ENCODE measurements at places on chromosomes 13 and 19.
A peak's percentile ranks its signal among the peaks of the same experiment; 100 is the strongest.

DNA sequence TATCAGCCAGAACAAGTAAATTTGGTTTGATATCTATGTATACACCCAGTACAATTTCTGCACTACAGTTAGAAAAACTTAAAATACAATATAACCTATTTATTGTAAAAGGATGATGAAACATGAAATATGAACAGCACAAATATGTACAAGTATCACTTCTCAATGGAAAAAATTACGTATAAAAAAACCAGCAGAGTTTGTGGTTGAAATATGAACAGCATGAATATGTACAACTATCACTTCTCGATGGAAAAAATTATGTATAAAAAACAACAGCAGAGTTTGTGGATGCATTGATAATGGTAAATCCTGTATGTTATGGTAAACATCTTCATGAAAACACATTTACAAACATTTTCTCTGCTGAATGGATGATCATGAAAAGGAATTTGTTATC, 32.4 kb upstream of the CEACAM21 start:
- DNase-seq, result no peak

DNA sequence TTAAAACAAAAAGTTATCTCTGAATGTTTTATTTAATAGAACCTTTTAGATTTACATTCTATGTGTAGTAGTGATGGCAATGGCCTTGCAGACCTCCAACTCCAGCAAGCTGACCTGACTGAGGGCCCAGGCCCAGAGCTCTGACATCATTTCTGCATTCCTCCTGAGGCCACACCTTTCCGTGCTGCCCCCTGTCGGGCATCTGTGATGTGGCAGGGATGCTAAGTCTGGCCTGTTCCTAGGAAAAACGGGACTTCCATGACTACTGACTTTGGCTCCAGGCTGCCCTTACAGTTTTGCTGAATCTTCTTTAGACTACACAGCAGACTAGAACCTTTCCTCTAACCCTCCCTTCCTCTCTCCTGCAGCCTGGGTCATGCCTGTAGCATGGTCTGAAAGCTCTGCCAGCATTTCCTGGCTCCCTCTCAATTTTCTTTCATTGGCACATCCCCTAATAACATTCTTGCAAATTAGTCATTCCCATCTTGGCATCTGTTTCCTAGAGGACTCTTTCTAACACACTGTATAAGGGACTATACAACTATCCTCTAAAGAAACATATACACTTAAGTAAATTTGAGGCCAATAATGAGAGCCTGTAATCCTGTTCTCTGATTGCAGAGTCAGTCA, 249.1 kb downstream of the GPC5 start:
- no peak for DNase-seq

DNA sequence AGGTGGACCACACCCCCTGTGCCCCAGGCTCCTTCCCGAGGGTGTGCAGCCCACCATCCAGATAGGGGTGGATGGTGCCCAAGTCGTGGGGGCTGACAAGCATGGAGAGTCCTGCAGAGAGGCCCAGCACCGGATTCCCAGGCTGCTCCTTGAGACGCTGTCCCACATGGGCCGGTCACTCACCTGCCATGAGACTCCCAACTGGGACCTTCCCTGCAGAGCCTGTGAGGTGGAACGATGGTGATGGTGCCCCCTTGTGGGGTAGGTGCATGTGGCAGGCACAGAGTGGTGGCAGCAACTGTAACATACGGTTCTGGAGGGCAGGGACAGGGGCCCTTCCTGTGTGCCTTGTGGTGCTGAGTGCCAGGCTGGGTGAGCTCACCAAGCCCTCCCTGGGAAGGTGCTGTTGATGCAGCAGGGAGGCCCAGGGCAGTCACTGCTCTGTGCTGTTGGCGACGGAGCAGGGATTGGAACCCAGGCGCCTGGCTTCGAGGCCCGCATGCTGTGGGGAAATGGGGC, 33.1 kb downstream of the PPP1R37 start:
- peak; percentile 54 for DNase-seq

DNA sequence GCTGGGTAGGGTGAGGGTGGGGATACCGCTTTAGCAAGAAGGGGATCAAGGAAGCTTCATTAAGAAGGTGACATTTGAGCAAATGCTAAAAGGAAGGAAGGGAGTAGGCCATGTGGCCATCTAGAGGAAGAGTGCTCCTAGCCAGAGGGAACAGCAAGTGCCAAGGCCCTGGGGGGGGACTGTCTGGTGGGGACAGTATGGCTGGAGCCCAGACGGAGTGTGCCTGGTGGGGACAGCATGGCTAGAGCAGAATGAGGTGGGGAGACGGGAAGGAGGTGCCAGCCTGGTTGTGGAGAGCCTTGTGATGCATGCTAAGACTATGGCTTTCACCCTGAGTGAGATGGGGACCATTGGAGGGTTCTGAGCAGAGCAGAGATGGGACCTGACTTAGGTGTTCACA, 2.1 kb upstream of the TGFB1 start:
- no peak for DNase-seq

DNA sequence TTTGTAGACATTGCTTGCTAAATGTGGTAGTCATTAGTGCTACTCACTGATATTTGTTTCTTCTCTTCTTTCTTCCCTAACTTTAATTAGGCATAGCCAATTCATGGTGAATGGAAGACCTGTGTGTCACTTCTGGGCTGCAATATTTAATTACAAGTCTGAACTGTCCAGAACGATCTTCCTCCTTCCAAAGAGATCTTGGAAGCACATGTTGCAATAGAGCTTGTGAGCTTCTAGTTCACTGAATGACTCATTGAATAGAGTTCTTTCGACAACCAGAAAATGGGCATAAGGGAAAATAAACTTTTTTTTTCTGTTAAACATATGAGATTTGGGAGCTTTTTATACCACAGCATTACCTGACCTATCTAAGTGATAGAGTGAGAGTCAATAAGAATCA, 1264.6 kb downstream of the PCDH9 start:
- DNase-seq, result no peak

DNA sequence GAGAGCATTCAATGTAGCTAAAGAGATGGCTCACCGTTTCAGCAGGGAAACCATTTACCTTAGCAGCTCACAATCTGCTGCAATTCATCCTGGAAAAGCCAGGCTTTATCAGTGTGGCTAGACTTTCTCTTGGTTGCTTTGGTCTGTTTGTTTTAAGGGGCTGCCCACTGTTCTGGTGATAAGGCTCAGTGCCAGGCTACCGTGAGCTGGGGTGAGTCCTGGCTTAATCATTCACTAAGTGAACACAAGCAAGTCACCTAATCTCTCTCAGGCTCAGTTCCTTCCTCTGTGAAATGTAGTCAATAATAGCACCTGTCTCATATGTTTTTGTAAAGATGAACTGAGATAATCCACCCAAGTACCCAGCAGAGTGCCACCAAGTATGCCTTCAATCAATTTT, 229.0 kb downstream of the TEX29 start:
- DNase-seq, result no peak

- no peak for DNase-seq
Measured at GRCh38 chr19:13917888-13918406, 11.9 kb downstream of the CC2D1A start.

DNA sequence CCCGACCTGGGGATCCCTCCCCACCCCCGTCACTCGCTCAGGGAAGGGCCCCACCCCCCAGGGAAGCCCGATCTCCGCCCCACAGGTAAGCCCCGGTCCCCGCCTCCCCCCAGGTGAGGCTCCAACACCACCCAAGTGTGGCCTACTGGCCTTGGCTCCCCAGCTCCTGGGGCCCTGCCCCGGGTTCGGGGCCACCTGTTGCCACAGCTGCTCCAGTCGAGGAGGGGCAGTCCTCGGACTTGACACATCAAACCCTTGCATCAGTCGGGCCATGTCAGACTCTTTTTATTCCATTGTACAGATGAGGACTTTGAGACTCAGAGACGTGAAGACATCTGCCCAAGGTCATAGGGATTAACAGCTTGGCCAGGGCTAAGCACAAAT, 512 bp downstream of the CC2D1A start:
- no peak for DNase-seq

- no peak for DNase-seq
Measured at GRCh38 chr13:107587681-107588080, 627.7 kb downstream of the LIG4 start.

GRCh38 chr13:33509642-33510229, 224.2 kb upstream of the STARD13 start:
- DNase-seq, result no peak

- DNase-seq, result no peak
Measured at GRCh38 chr13:55517312-55517711, 1623.4 kb upstream of the PRR20A start.

- DNase-seq, result no peak
Measured at GRCh38 chr13:114258589-114258988, 22.8 kb upstream of the UPF3A start.

DNA sequence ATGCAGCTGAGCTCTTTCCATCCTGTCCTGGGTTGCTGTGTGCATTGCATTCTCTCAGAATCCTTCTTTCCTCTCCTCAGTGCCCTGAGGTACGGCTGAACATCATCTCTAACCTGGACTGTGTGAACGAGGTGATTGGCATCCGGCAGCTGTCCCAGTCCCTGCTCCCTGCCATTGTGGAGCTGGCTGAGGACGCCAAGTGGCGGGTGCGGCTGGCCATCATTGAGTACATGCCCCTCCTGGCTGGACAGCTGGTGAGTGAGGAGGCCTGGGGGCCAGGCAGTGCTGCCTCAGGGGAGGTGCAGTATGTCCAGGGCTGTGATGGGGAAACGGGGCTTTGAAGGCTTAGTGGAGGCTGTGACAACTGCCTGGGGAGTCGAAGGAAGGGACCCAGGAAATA, 29.8 kb downstream of the PPP2R1A start:
- DNase-seq, result no peak

DNA sequence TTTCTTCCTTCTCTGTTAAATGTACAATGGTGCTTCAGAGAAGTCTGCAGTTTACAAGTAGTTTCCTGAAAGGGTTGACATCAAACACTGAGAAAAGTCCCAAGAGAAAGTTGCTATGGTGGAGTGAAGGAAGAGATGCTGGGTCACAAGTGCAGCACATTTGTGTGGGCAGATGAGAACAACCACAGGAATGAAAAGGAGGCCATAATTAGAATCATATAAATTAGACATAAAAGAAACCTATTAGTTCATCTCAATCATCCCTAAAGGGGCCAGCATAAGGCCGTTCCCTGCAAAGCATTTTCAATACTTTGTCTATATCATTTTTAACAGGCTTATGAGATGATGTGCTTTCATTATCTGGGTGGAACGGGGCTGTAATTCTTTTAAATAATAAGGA, 359.2 kb downstream of the IRS2 start:
- DNase-seq, result no peak

DNA sequence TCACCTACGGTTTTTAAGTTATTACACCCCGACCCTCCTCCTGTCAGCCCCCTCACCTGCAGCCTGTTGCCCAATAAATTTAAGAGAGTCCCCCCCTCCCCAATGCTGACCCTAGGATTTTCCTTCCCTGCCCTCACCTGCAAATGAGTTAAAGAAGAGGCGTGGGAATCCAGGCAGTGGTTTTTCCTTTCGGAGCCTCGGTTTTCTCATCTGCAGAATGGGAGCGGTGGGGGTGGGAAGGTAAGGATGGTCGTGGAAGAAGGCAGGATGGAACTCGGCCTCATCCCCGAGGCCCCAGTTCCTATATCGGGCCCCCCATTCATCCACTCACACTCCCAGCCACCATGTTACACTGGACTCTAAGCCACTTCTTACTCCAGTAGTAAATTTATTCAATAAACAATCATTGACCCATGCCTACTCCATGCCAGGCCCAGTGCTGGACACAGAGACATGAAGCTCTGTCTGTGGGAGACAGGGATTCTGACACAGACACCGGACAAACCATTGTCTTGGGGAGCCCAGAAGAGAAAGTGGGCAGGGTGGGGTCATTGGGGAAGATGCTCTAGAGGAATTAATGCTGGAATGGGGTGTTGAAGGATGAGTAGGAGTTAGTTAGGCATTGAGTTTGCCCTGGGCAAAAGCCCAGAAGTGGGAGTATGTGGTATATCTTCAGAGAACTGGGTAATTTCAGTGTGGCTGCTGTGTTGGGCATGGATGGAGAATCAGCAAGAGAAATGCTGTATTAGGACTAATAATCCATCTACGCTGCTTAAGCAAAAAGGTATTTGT, 19.2 kb downstream of the CKM start:
- no peak for DNase-seq

DNA sequence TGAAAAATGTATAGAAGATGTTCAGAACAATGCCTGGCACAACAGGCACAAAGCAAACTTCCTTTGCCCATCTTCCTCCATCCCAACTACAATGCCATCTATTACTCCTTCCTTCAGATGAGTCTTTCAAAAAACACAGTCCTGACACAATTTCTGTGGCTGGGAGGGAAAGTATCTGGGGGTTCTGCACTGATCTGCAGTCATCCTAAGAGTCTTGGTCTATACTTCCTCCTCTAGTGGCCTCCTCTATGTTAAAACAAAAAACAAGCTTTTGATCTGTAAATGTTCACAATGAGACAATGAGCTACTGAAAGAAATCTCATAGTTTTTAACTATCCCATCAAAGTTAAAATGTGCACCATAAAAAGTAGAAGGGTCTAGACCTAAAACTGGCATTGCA, 44.8 kb downstream of the USP12 start:
- no peak for DNase-seq

DNA sequence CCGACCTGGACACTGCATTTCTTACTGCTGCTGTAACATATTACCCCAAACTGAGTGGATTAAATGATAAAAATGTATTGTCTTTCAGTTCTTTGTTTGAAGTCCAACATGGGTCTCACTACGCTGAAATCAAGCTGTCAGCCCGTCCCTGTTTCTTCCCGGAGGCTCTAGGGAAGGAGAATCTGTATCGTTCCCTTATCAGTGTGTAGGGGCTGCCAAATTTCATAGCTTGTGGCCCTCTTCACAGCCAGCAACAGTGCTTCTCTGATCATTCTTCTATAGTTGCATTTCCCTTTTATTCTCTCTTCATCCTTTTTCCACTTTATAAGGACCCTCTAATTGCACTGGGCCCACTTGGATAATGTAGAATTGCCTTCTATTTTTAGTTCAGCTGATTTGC, 10.1 kb downstream of the ZNF234 start:
- DNase-seq, result no peak

GRCh38 chr19:49672131-49672919, 4.7 kb upstream of the PRMT1 start:
- peak; percentile 68 for DNase-seq

GRCh38 chr19:47735131-47735530, 10.2 kb upstream of the NOP53 start:
- no peak for DNase-seq

DNA sequence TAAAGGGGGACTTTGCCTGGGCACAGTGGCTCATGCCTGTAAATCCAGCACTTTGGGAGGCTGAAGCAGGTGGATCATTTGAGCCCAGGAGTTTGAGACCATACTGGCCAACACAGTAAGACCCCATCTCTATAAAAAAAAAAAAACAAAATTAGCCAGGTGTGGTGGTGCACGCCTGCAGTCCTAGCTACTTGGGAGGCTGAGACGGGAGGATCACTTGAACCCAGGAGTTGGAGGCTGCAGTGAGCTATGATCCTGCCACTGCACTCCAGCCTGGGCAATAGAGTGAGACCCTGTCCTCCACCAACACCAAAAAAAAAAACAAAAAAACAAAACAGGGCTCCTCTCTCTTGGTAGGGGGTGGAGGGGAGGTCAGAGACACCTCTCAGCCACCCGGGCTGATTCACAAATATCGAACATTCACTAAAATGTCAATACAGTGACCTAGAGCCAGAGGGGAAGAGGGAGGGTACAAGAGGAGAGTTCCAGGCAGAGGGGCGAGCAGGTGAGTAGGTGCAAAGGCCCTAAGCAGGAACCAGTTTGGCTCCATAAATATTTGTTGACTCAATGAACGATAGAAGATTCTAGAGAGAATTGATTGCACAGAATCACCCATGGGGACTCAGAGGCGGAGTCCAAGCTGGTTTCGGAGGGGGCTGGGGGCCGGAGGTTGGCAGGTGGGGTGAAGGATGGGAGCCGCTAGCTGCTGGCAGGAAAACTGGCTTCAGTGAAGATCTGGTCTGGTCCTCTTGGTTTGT, 1.0 kb upstream of the CREB3L3 start:
- DNase-seq, result no peak

GRCh38 chr13:78587395-78587794, 16.0 kb downstream of the POU4F1 start:
- no peak for DNase-seq

All from stimulated activated CD4-positive, alpha-beta T cell treated with anti-CD3 and anti-CD28 coated beads, Interleukin-15, amount 100 ng/mL, for 1 hour (primary cell).